NCI-H1092 (cell line): ENCODE measurements at places on chromosomes 2 and 18.

DNA sequence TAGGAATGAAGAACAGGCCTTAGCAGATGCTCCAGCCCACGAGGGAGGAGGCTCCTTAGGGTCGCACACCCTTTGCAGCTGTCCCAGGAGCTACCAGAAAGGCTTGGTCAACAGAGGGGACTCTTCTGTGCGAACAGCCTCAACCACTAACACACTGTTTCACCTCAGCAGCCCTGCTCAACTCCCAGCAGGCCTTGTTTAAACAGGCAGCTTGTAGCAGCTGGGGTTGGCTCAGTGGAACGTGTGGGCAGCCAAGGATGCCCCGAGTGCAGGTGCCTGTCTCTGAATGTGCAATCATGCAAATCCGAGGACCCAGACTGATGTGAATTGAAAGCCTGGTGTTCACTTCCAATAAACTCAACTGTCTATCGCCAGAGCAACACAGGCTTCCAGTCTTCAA is 88.7 kb upstream of the CXCR4 start:
- DNase-seq = peak; percentile 78

GRCh38 chr2:148619560-148620195 is 24.9 kb upstream of the EPC2 start:
- DNase-seq = no peak

DNA sequence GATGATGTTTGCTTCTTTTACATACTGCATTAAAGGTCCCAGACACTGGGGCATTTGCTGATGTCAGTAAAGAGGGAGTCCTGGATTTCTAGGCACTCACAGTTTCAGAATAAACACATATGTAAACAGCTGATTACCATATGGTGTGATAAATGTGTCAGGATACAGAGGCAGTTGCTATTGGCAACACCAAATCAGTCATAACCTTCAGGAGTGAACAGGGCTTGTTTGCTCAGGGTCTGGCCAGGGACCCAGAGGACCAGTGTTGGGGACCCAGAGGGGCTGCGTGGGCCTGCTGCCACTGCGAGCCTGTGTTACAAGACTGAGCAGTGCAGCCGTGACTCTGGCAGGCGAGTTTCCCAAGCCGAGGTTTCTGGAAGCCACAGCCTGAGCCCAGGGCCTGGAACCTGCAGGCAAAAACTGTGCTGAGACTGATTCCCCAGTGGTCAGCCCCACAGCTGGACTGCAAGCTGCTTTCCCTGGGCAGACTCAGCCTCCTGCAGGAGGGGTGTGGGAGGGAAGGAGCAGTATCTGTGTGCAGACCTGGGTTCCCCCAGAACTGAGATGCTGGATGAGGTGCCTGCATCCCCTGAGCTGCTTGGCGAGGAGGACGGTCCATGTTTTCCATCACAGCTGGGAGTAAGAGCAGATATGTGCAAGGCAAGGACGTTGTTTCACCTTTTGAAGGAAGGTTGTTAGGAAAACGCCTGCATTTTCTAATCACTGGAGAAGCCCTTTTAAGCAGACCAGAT is 23.6 kb downstream of the ASAP2 start:
- DNase-seq = no peak

DNA sequence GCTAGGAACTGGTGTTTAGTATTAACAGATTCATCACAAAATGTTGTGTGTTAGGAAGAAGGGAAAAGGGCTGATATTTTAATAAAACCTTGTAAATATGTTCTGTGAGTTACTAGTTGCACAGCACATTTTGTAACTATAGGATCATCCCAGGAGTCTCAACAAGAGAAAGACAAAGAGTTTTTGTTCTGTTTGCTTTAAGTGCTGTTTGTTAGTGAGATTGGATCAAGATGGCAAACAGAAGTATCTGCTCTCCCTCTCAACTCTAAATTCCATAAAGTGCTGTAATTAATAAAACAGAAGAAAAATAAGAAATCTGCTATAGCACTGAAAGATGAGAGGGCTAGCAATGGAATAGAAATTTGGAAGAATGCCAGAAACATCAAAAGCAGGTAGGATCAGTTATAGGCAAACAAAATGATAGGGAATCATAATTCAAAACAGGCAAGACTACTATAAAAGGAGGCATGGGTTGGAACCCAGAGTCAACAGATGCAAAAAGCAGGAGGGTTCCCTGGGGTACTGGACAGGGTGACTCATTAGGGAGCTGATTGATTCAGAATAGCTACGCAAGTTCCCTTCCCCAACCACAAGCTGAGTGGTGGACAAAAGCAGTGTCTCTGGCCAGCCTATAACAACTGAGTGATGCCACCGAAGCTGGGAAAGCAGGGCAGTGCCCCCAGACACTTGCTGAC is 75.8 kb downstream of the DYNC1I2 start:
- DNase-seq = no peak

DNA sequence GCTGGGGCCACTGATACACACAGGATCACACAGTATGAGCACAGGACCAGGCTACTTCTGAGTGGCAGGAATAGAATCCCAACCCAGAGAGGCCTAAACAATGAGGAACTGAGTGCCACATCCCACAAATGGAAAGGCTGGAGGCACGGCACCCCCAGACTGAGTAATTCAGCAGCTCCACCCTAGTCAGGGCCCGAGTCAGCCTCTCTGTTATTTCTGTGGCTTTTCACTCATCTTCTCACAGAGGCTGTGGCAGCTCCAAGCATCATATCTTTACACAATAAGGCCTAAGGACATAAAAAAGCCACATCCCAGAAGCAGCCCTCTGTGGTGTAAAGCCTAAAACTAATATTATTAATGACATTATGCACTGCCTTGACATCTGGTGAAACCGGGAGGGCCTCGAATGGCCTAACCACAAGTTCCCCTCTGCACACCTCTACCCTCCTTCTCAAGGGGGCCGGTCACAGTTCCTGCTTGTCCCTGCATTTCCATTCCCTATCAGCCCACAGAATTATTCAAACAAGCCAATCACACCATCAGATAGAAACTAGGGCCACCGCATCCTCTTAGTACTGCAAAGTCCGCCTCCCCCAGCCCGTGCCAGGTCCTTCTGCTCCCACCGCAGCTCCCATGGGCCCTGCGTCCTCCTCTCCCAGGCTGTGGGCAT is 12.5 kb upstream of the MAL start:
- DNase-seq = no peak

- no peak for DNase-seq
Measured at GRCh38 chr2:170162271-170162632, 15.7 kb upstream of the MYO3B start.

- DNase-seq = no peak
Measured at GRCh38 chr2:138391946-138392345, 109.6 kb upstream of the SPOPL start.

DNA sequence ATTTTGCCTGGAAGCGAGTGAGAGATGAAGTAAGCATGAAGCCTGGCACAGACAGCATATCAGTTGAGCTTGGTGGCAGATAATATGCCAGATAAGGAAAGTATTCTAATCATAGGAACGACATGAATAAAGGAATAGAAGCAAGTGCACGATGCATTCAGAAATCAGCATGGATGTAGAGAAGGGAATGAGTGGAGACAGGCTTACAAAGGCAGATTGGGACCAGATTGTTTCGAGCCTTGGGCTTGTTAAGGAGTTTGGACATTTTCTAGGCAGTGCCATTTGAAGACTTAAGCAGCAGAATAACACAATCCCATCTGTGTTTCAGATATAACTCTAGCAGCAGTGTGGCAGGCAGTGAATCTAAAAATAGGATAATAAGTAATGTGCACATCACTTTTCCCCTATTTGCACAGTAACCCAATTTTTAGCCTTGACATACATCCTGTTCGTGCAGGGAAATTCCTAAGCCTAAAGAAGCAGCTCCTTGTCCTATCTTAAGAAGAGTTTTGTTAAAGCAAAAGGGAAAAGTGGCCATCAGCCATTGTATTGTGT is 450.2 kb downstream of the PLCL1 start:
- DNase-seq = no peak

GRCh38 chr2:202909394-202910192 is 1.9 kb downstream of the WDR12 start:
- no peak for DNase-seq

- no peak for DNase-seq
Measured at GRCh38 chr18:78939734-78940494, 39.7 kb upstream of the SALL3 start.

DNA sequence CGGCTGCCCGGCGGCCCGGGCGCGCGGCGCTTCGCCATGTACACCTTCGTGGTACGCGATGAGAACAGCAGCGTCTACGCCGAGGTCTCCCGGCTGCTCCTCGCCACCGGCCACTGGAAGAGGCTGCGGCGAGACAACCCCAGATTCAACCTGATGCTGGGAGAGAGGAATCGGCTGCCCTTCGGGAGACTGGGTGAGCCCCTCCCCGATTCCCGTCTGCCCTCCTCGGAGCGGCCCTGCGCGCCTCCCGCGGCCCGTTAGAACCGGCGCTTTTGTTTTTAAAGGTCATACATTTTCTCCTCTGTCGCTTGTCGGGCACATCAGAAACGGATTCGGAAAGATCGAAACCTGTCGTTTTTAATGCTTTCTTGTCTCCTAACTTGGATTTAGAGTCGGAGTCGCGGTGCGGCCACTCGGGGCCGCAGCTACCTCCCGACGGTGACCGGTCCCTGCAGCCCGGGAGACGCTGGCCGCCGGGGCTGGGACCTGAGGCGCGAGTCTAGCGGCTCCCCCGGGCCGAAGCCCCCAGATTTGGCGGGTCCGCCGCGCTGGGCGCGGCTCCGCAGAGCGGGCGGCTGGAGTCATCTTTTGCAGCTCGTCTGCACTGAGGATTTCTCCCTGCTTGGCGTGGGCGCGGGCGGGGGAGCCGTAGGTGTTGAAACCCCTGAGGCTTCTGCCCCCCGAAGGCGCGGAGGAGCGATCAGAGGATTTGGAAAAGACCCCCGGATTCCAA is 519 bp downstream of the TTL start:
- no peak for DNase-seq

- DNase-seq = no peak
Measured at GRCh38 chr2:44948565-44949328, 7.2 kb downstream of the SIX3 start.

DNA sequence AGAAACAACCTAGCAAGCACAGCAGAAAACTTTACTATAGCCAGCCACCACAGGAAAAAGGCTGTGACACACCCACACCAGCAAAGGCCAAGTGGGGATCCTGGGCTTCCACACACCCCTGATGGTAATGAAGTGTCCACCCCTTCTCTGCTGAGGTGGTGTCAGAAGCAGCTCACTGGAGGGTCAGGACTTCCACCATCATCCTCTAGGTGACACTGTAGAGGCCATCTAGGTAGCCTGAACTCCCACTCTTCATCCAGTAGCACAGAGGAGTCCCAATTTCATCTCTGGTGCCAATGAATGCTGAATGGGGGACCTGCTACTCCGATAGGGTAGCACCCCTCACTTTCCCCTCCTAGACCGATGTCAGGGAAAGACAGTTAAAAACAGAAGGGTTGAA is 1544.4 kb downstream of the LRP1B start:
- no peak for DNase-seq

DNA sequence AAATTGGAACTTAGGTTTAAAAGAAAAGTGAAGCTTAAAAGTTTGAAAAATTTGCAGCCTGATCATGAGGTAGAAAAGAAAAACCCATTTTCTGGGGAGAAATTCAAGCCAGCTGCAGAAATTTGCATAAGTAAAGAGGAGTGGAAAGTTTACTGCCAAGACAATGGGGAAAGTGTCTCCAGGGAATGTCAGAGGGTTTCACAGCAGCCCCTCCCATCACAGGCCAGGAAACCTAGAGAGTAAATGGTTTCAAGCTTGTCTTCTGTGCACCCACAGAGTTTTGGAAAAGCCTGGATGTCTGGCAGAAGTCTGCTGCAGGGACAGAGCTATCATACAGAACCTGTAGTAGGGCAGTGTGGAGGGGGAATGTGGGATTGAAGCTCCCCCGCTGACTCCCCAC is 254.0 kb upstream of the FSIP2 start:
- no peak for DNase-seq

DNA sequence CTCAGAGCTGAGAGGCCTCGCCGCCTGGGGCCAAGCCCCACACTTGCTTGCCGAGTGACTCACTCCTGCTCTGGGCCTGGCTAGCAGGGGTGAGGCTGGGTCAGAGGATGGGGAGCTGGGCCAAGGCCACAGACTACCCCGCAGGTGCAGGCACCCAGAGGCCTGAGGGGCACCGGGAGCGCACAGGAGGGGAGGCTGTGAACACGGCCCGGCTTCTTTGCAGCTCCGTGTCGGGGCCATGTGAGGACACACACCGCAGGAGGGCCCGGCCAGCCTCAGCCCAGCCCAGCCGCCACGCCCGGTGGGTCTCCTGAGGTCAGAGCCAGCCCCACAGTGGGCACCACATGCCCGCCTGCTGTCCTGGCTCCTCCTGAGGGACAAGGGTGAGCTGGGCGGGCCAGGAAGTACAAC is 8.4 kb downstream of the GPC1 start:
- DNase-seq = no peak

DNA sequence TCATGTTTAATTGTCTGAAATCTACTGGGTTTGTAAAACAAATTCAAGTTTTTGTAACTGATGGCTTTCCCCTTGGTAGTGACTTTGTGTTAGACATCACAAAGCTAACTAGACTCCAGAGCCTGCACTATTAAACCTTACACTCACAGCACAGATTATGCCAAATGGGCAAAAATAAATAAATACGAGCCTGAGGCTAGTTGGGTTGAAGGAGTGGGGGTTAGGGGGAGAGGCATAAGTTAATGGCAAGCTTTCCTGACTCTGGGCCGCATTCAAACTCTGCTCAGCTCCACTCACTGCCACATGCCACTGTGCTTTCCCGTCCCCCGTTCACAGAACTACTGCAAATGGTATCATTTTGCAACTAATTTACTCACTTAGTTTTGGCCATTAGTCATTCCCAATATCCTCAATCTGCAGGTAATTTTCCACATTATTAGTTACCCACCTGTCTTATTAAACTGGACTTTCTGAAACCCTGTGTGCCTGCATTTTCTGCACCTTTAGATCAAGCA is 1079.9 kb upstream of the PIK3C3 start:
- no peak for DNase-seq

- DNase-seq = no peak
Measured at GRCh38 chr2:2621855-2622254, 290.8 kb upstream of the MYT1L start.

- DNase-seq = no peak
Measured at GRCh38 chr18:23267447-23267776, 132.1 kb downstream of the CABLES1 start.

DNA sequence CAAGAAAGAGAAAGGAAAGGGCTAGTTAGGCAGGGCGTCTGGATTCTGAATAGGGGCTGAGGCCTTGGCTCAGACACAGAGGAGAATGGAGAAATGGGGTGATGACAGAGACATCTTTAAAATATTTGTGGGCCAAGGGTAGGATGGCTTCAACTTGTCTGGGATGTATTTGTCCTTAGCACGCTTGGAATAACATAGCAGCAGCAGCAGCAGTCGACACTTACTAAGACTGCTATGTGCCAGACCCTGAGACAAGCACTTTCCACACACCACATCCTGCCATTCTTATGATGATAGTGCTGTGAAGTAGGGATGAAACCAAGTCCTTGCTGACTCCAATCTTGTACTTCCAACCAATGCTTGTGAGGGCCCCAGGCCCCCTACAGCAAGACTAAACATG is 2.6 kb downstream of the IL1RL1 start:
- no peak for DNase-seq

- DNase-seq = no peak
Measured at GRCh38 chr18:69487488-69488394, 87.1 kb downstream of the DOK6 start.
